Ecto neural progenitor cell (in vitro differentiated cells): ENCODE measurements at places on chromosomes 6 and 20.

DNA sequence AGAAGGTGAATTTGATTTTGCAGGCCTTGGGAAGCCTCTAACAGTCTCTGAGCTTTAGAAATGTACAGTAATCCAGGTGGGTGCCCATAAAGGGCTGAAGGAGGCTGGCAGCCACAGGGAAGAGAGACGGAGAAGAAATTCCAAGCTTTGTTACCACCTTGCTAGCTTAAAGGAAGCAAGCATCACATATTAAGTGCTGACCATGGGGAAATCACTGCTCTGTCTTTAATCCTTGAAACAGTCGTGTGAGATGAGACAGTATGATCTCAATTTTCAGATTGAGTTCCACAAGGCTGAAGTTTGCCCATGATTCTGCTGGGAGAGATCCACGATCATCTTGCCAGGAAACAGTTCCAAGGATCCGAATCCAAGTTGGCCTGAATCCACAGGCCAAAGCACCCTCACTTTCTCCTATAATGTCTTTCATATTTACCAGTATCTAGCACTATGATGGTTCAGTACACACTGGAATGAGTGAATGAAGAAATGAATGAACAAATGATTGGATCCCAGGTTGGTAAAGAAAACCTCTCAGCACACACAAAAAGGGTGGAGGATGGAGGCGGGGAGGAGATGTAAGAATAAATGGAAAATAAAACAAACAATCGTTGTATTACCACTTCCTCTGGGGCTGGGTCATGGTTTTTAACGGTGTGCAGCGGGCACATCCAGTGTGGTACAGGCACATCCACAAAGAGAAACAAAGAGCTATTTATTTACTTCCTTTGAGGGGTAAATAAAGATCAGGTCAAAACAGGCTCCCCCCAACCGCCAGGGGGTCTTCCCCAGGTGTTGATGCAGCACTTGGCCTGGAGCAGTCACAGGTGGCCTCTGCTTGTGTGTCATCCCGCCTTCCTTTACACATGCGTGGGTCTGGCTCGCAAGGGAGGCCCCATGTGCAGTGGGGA lies 28.2 kb upstream of the TAF8 start:
- no peak for DNase-seq

GRCh38 chr6:17485946-17486345 lies 92.6 kb downstream of the CAP2 start:
- DNase-seq, result no peak

GRCh38 chr6:11467364-11467763 lies 70.2 kb upstream of the TMEM170B start:
- DNase-seq, result no peak

- no peak for DNase-seq
These were observed 9.4 kb upstream of the DSTN start for GRCh38 chr20:17560344-17561074.

GRCh38 chr20:41175201-41175651 lies 37.9 kb downstream of the PLCG1 start:
- no peak for DNase-seq

DNA sequence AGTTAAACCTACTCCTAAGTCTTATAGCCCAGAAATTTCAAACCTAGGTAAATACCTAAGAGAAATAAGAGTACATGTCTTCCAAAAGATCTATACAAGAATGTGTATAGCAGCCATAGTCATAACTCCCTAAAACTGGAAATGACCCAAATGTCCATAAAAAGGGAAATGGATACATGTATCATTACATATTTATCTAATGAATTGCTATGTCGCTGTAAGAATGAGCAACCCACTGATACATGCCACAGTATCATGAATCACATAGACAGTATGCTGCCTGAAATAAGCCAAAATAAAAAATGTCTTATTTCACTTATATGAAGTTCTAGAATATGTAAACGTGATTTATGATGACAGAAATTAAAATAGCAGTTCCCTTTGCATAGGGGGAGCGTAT lies 679.5 kb downstream of the MAFB start:
- DNase-seq, result no peak

- DNase-seq, result no peak
These were observed 12.8 kb downstream of the KCTD20 start for GRCh38 chr6:36455486-36456027.

DNA sequence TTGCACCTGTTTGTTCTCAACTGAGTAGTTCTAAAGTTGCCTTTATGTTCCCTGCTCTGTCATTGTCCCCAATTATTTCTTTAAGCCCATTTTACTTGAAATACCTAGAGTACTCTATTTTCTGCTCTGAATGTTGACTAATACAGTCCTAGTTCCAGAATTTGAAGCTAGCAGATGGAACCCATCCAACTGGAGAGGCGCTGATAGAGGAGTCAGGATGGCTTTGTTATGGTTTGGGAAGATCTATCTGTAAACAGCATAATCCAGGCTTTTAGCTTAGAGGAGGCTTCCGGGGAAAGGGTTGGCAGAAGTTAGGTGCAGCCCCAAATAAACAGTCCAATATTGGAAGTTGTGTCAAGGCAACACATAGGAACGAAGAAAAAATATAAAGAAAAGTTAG lies 927.7 kb downstream of the TFAP2A start:
- DNase-seq, result no peak

- DNase-seq, result no peak
These were observed 870 bp downstream of the PAK5 start for GRCh38 chr20:9838035-9838377.

- DNase-seq, result no peak
These were observed 458.7 kb upstream of the HSF2 start for GRCh38 chr6:121940728-121941127.

DNA sequence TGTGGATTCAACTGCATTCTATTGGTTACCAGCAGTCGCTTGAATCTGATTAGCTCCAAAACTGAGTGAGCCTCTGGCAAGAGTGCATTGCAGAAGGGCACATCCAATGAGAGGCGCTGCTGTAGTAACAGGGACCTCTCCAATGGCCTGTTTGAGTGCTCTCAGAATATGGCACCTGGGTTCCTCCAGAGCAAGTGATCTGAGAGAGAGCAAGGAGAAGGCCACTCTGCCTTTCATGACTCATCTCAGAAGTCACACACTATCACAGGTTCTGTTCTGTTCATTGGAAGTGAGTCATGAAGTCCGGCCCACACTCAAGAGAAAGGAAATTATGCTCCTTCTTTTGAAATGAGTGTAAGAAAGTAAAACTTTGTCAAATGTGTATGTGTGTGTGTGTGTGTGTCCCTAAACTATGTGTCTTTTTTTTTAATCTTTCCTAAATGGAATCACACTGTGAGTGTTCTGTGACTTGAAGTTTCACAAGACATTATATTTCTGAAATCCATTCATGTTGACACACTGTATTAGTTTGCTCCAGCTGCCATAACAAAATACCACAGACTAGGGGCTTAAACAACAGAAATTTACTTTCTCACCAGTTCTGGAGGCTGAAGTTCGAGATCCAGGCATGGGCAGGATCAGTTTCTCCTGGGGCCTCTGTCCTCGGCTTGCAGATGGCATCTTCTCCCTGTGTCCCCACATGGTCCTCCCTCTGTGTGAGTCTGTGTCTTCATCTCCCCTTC lies 138.3 kb upstream of the CDYL start:
- DNase-seq, result no peak

GRCh38 chr6:27541212-27541932 lies 68.5 kb upstream of the ZNF184 start:
- DNase-seq, result no peak
